Stimulated activated CD4-positive, alpha-beta T cell treated with anti-CD3 and anti-CD28 coated beads, Interleukin-2, amount 100 ng/mL, for 4 hours (primary cell): ENCODE measurements at places on chromosomes 16 and 17.

DNA sequence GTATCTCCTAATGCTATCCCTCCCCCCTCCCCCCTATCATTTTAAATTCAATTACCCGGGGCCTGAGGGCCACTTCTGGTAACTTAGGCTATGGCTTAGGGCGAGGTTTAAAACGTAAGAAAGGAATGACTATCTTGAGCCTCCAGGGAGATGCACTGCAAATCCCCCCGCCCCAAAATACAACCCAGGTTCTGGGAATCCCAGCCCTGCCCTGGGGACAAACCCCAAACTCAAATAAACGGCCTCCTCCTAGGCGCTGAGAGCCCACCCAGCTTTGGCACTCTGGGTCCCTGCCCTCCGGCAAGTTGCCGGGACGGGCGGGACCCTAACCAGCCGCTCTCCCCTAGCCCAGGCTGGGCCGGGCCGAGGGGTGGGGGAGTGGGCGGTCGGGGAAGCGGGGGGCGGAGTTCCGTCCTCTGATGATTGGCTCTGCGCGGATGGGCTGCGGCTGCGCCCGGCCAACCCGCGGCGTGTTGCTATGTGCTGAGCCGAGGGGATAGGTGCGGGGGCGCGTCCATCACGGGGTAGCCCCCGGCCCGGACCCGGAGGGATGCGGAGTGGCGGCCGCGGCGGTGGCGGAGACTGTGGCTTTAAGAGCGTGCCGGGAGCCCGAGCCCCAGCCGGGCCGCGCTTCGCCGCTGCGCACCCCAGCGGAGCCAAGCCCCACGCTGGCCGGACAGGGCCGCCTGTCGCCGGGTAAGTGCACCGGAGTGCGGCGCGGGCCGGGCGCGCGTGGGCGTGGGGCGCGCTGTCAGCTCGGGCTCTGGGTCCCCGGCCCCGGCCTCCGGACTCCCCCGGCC lies at the start of gene YPEL2:
Gene YPEL2, plus strand, starts transcription at position 527 of the 800 bp plus-strand sequence. CDS start 21,755 bp downstream, outside the sequence.
- peak; percentile 77 for DNase-seq

DNA sequence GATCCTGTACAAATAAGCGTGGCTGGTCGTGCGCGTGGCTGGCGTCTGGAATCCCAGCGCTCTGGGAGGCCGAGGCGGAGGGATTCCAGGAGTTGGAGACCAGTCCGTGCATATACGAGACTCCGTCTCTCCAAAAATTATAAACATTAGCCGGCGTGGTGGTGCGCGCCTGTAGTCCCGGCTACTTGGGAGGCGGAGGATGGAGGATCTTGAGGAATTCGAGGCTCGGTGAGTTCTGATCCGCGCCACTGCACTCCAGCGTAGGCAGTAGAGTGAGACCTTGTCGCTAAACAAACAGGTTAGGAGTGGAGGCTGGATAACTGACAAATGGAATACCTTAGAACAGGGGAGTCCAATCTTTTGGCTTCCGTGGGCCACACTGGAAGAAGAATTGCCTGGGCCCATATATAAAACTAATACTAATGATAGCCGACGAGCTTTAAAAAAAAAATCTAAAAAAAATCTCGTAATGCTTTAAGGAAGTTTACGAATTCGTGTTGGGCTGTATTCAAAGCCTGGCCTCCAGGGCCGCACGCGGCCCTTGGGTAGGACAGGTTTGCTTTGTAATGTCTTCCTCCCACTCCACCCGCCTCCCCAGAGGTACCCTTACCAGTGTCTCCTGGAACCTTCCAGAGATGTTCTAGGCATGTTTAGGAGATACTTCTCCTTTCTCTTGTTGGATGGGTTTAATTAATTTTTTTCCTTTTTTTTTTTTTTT lies 909 bp upstream of the RSL1D1 start:
- no peak for DNase-seq

DNA sequence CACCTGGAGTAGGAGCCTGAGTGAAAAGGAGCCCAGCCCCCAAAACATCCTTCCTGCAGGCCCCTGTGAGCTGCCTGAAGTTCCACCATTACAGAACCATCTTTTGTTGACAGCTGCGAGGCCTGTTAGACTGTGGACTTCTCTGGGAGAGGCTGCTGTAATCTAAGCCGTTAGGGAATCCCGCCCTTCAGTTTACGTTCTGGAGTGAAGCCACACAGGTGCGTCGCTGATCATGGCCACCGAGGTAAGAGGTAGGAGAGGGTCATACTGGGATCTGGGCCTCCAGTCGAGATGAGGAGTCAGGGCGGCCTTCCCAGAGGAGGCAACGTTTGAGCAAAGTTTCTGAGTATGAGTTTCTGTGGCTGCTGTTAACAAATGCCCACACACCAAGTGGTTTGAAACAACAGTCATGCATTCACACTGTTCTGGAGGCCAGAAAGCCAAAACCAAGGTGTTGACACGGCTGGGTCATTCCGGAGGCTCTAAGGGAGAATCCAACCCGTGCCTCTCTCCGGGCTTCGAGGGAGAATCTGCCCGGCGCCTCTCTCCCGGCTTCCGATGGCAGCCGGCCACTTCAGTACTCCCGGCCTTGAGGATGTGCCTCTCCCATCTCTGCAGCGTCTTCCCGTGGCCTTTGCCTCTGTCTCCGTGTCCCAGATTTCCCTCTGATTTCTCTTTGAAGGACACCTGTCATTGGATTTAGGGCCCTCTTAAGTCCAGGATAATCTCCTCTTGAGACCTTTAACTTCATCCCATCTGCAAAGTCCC lies 26.6 kb upstream of the ATP2C2 start:
- no peak for DNase-seq

- DNase-seq: peak; percentile 49
These were observed 313 bp downstream of the UBTF start for GRCh38 chr17:44219108-44219615.

DNA sequence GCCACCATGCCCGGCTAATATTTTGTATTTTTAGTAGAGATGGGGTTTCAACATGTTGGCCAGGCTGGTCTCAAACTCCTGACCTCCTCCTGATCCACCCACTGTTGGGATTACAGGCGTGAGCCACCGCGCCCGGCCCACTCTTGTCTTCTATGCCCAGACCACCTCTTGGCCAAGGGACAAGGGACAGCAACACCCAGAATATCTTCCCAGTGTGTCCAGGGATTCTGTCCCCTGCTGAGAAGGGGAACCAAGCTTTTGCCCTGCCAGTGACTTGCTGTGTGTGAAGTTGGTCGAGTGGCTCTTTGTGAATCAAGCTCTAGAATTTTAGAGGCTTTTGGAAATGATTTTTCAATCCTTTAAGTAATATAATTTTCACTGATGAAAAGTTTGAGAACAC lies 1.7 kb upstream of the MPO start:
- DNase-seq: no peak

DNA sequence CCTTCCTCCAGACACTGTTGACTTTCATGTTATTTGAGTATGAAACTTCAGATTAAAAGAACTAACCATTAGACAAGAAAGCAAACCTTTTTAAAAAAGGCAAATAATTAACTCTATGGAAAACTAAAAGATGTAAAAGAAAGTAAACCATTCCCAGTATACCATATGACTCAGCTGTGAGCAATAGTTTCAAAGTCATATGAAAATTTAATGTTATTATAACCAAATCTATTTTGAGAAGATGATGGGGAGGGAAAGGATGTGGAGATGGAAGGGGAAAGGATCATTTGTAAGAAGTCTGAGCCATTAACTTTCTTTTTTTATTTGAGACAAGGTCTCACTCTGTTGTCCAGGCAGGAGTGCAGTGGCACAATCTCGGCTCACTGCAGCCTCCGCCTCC lies 131.8 kb downstream of the IRX5 start:
- no peak for DNase-seq

- no peak for DNase-seq
These were observed 119.2 kb downstream of the RPTOR start for GRCh38 chr17:80663781-80664206.

GRCh38 chr16:88857728-88858339 lies 907 bp downstream of the TRAPPC2L start:
- DNase-seq: peak; percentile 70

- no peak for DNase-seq
These were observed 20.2 kb upstream of the SLC38A10 start for GRCh38 chr17:81315129-81315884.

GRCh38 chr16:20114356-20114755 lies 40.7 kb upstream of the GPR139 start:
- no peak for DNase-seq

- no peak for DNase-seq
These were observed 6.3 kb downstream of the XYLT2 start for GRCh38 chr17:50352072-50352692.

DNA sequence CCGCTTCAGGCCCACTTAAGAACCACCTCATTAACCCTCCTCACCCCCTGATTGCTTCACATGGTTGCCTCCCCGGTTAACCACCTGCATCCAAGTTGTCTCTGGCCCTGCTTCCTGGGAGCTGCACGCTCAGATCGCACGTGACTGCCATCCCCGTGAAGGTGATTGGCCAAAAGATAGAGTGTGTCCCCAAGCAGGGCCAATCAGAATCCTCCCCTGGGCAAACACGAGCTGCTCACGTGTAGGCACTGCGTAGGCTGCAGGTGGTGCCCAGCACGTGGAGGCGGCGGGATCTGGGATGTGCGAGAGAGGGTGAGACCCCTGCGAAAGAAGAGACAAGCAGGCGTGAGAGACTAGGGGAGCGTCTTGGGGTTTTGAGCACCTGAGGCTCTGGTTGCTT lies 111.8 kb upstream of the CRHR1 start:
- DNase-seq: no peak

GRCh38 chr16:20763461-20764232 lies at the start of gene ACSM3:
TSS of gene ACSM3 (plus strand) at chr16:20764014. CDS start at chr16:20770035, 6,021 bp downstream.
- peak; percentile 61 for DNase-seq

DNA sequence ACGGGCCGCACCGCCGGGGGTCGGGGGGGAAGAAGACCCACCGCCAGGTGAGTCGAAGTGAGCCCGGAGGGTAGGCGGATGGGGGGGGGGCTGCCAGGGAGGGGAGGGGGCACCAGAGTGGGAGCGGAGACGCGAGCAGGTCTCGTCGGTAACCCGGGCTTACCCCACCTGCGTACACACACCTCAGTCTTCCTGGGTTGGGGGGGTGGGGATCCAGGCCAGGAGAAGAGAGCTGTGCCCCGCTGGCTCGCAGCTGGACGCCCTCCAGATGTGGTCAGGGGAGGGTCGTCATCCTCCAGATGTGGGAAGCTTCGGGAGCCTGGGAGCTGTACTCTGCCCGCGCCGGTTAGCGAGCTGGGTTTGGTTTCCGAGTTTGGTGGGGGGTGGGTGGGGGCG lies 1.2 kb downstream of the CACNA1G start:
- DNase-seq: no peak
